ENCODE measurements at places on chromosomes 5 and 9.

DNA sequence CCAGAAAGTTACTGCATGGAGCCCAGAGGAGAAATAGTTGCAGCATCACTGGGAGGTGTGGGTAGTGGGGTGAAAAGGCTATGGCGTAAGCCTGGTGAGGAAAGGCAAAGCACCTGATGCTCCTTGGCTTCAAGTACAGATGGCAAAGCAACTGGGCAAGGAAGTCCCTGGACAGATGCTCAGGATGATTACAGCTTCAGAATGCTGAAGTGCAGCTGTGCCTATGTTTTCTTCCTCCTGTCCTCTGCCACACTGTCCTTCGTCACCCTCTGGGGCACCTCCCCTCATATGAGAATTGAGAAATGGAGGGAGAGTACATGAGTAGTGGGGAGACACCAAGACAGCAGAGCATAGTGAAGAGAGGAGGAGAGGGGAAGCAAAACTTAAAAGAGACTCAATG is 328.0 kb downstream of the PDE4D start:
- no peak for DNase-seq

- no peak for DNase-seq
Observed at GRCh38 chr5:124650951-124651662, 95.3 kb downstream of the ZNF608 start.

DNA sequence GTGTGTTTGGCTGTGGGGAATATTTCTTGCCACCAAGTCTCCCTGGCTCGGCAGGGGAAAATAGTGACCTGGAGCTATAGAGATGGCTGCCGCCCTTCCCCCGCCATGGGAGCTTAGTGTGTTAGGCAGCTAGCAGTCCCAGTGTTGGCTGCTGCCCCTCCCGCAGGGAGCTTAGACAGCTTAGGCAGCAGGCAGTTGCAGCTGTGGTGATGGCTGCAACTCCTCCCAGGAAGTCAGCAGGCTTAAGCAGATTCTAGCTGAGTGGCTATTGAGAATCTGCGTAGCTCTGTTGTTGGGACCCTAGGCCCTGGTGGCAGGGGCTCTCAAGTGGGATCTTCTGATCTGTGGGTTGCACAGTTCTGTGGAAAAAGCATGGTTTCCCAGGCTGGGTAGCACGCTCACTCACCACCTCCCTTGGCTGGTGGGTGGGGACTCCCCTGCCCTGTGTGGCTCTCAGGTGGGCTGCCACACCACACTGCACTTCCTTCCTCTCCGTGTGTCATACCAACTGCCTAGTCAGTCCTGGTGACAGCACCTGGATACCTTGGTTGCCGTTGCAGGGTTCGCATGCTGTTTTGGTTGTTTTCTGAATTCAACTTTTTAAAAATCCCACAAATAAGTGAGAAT is 9.3 kb downstream of the OR1N2 start:
- no peak for DNase-seq

DNA sequence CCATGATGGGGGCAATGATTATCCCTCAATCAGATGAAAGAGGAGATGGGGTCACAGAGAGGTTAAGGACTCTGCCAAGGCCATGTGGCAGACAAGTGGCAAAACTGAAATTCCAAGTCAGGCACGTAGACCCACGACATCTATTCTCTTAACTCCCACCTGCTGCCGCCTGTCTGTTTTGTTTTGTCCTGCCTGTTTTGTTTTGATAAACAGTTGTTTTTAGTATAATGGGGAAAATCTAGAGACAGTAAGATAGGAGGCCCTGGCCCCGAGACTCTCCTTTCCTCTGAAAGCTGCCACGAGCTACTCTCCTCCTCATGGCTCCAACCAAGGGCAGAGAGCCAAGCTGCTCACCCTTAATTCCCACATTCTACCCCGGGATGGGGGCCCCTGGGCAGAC is 4.9 kb downstream of the FSTL4 start:
- no peak for DNase-seq

DNA sequence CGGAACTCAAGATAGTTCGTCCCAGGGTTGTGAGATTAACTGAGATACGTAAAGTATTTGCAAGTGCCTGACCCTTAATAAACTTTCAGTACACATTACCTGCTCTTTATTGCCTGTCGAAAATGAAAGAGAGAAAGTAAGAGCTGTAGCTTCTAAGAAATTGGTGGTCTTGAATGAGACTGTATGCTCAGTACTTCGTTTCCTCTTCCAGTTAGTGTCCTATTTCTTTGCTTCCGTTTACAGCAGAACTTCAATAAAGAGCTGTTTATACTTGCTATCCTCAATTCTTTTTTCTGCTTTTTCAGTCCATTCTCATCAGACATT is 534 bp downstream of the SRFBP1 start:
- DNase-seq = no peak

Measured in NCI-H510A (cell line).